ENCODE measurements at places on chromosomes 4 and X. TPM values are rescaled to one million over a fixed set of nuclear protein-coding genes. Genes with fewer than 3 reads are reported as not detected.

The LNX1 gene
- 7.0 TPM for polyA plus RNA-seq

The CXCL10 gene
- polyA plus RNA-seq = 0.78 TPM

The HTN3 gene
- polyA plus RNA-seq = not detected

The SOWAHB gene
- polyA plus RNA-seq = 0.08 TPM

The TEX11 gene
- not detected for polyA plus RNA-seq

The RAB40A gene
- not detected for polyA plus RNA-seq

The REELD1 gene
- polyA plus RNA-seq = 0.57 TPM

The C4orf54 gene
- 79.5 TPM for polyA plus RNA-seq

The RBMXL3 gene
- not detected for polyA plus RNA-seq

The NRK gene
- polyA plus RNA-seq = 260 TPM

The ADGRG4 gene
- 0.06 TPM for polyA plus RNA-seq

The POU3F4 gene
- polyA plus RNA-seq = not detected

The USP51 gene
- polyA plus RNA-seq = 4.0 TPM

The SGCB gene
- polyA plus RNA-seq = 165 TPM

The TAF9B gene
- 33.7 TPM for polyA plus RNA-seq

Data from muscle of arm (tissue), 14 donors.